ENCODE measurements at places on chromosomes 11 and 22.
A peak's percentile ranks its signal among the peaks of the same experiment; 100 is the strongest.

DNA sequence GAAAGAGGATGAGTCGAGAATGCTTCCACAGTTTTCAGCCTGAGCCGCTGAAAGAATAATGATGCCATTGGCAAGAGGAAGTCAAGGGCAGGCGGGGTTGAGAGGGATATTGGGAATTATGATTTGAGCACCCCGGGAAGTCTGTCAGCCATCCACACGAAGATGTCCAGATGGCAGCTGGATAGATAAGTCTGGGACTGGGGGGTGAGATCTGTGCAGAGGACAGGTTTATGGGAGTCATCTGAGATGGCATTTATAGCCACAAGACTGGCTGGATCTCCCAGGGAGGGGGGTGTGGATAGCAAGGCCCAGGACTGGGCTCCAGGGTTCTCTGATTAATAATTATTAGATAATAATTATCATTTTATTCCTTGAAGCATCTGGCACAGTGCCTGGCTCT is 5.1 kb upstream of the STIP1 start:
- DNase-seq, result no peak

DNA sequence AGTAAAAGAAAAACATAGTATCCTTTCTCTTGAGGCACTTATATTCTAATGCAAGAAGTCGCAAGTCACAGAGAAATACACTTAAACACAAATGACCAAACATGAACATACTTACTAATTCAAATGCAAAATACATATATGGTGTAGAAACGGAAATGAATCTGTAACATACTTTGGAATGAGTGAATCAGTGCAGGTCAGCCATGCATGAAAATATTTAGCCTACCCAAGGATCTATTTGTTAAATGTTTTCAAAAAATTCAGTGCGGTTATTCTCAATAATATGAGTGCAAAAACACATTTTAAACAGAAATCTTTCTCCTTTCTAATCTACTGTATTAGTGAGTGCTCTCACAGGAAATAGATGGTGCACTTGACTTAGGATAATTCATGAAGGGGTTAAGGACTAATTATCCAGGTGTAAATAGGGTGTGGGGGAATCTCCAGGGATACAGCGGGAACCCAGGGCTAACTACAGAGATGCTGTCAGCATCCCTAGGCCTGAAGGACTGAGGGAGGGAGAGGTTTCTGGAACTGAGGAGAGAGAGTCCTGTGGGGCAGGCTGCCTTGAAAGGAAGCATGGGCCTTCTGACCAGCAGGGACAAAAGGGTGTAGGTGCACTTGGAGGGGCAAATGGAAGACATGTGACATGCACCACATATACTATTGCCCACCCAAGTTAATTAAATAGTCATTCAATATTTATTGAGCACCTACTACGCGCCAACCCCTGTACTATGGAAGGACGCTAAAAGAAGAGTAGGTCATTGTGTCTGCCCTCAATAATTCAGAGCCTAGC is 139.2 kb downstream of the MAML2 start:
- DNase-seq, result no peak

DNA sequence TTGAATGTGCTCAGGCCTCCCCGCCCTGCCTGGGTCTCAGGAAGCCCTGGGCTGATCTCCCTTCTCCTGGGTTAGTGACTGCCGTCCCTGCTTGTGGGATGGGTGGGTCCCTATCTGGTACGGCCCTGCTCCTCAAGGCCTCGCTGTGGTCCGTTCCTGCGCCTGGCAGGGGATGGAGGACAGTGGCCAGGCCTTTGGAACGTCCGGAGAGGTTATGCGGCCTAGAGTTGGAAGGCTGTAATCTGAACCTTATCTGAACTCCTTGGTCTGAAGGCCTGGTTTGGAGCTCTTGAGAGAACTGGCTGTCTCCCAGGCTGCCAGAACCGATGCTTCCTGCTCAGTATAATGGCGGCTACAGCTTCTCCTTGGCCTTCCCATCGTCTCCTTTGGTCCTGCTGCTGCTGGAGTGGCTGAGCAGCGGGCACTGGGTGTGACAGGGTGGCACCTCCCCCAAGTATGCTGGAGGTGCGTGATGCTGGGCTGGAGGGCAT is 72.8 kb downstream of the FLI1 start:
- DNase-seq, result no peak

- DNase-seq, result no peak
Observed at GRCh38 chr11:45322891-45323600, 36.9 kb upstream of the SYT13 start.

DNA sequence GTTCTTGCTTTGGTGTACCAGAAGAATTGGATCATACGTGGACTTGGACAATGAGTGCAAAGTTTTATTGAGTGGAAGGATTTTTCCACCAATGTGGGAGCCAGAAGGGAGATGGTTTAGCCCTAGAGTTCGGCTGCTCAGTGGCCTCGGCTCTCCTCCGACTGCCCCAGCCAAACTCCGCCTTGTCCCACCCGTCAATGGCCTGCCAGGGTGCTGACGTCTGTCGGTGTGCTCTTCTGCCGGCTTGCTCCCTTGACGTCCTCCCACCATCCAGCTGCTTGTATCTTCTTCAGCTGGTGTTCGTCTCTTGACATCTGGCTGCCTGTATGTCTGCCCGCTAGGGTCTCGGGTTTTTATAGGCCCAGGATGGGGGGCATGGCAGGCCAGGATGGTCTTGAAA is 154.8 kb downstream of the APOL5 start:
- no peak for DNase-seq

DNA sequence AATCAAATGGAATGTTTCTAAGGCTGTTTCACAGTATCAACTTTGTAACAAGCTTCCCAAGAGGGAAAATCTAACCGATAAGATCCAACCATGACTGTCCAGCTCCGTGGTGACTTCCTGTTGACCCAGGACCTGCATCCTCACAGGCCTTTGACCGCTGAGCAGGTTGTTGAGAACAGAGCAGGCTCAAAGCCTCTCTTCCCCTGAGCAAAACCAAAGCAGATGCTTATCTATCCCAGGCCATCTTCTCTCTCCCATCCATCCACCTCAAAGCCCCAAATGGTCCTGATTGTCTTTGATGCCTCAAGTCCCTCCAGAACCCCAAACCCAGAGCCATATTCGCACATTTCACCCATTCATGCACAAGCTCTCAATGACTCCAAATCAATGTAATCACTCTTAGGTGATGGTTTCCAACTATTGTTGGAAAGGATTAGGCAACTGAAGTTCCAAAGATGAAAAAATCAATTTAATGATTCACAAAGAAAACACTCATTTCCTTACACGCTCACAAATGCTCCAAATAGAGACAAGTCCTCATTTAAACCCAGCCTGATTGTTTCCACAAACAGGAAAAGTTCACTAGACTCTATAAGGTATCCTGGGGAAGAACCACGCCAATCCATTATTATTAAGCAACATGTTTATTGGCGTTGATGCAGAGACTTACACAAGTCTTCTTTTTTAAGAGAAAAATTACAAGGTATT is 48.7 kb downstream of the C11orf58 start:
- no peak for DNase-seq

DNA sequence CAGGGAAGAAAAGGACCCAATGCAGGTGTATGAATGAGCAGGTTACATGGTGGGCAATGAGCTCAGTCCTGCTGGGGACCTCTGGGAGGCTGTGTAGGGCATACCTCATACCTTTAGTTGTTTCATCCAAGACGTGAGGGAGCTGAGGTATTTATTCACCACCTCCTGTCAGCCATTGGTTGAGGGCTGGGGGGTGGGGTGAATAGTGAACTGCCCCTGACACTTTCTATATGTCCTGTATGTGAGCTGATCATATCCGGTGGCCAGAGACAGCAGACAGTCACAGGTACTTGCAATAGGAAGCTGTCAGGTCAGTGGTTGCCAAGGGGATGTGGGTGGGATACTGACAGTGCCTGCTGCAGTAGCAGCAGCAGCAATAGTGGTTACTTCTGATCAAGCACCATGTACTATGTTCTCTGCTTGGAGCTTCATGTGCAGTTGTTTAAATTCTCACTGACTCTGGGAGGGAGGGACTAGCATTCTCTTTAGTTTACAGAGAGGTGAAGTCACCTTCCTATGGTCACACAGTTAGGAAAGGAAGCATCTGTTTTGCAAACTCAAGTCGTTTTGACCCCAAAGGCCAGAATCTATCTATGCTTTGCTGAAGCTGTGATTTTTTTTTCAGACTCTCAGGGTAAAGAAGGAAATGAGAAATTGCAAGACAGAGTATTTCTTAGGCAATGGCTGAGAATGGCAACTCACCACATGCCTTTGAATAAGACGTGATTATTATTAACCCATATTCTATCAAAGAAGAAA is 54.0 kb downstream of the MIAT start:
- DNase-seq, result no peak

DNA sequence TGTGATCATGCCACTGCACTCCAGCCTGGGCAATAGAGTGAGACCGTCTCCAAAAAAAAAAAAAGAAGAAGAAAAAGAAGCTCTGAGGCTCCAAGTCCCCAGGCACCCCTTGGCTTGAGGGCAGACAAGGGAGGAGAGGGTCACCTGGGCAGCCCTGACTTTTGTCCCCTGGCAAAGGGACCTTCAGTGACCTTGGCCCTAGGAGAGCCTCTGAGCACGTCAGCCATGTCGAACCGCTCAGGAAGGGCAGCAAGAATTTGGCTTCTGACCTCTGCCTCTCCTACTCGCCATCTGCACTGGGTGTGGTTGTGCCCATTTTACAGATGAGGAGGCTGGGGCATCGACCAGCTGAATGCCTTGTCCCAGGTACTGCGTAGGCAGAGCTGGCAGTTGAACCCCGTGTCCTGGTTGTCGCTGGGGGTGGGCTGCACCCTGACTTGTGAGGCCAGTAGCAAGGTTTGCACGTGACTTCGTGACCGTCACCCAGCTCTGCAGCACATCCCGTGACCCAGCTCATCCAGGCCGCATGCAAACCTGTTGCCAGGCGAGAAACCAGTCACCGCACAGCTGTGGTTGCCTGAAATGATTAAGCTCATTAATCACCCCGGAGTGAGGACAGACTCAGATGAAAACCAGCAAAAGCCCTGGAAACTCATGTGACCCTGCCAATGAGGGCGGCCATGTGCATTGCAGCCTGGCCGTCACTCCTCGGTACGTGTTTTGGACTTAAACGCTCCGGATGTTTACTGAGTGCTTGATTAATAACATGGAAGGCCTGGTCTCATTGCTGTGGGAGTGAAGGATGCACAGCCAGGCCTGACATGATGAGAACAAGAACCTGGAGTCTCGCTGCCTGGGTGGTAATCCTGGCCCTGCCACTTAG is 47.7 kb upstream of the PPP6R3 start:
- no peak for DNase-seq

DNA sequence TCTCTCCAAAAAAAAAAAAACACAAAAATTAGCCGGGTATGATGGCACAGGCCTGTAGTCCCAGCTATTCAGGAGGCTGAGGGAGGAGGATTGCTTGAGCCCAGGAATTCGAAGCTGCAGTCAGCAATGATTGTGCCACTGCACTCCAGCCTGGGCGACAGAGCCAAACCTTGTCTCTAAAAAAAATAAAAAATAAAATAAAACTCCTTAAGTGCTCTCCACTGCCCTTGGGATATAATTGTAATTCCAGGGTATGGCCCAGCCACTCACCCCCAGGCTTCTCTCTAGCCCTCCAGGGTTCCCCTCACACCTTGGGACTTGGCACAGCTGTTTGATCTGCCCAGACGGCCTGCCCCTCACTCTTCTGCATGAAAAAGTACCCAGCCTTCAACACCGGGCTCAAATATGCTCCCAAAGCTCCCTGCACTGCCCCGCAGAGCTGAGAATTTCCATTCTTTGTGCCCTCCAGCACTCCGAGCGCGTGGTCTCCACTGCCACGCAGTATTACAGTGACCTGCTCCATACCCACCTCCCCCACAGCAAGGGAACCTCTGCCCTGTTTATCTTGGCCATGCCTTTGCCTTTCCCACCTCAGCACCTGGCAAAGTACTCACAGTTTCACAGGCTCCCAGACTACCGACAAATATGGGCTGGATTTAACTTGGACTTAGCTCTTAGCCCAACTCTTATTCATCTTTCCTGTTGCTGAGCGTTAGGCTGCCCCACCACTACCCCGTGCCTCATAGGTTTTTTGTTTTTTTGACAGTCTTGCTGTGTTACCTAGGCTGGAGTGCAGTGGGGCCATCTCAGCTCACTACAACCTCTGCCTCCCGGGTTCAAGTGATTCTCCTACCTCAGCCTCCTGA is 7.6 kb upstream of the FTH1 start:
- DNase-seq, result no peak

- DNase-seq, result no peak
Observed at GRCh38 chr11:15557457-15558230, 442.9 kb downstream of the INSC start.

- DNase-seq, result no peak
Observed at GRCh38 chr11:122937983-122938382, 43.7 kb downstream of the BSX start.

DNA sequence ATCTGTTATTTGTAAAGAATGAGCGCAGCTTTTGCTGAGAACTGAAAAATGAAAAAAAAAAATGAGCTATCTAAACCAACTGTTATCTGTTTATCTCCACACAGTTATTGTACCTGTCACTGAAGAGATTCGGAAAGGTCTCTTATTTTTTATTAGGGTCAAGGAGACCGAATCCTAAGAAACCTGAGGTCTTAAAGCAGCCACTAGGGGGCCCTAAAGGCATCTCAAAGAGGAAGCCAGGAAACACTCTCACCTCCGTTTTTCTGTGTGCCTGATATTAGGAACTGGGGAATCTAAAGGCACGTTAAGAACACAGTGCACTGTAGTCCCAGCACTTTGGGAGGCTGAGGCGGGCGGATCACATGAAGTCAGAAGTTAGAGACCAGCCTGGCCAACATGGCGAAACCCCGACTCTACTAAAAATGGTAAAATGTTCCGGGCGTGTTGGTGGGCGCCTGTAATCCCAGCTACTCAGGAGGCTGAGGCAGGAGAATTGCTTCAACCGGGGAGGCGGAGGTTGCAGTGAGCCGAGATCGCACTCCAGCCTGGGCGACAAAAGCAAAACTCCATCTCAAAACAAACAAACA is 3.5 kb upstream of the LARGE1 start:
- DNase-seq, result peak; percentile 66

DNA sequence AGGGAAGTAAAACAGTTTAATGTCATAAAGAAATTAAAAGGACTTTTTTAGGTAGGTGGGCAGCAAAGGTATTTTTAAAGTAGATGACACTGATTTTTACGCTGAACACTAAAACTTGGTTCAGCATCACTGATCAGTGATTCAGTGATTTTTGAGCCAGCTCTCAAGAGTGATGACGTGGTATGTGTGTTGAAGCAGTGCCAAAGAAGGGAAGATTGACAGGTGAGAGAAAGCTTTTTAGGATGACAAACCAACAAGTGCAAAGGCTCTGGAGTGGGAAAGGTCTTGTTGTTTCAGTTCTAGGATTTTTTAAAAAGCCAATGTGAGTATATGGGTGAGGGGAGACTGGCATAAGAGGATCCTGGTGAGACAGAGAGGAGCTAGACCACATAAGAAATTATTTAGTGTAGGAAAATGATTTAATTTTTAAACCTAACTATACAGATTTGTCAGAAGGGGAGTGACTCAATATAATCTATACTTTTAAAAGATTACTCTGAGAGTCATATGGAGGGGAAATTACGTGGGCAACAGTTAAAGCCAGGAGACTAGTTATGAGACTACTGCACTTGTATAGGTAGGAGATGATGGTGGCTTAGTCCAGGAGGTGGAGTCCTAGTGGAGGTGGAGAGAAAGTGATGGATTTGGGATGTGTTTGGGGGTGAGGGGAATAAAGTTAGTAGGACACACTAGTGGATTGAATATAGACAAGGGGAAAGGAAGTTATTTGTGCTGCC is 17.6 kb upstream of the CALCB start:
- DNase-seq, result no peak
